ENCODE measurements at places on chromosomes 12 and 14.

DNA sequence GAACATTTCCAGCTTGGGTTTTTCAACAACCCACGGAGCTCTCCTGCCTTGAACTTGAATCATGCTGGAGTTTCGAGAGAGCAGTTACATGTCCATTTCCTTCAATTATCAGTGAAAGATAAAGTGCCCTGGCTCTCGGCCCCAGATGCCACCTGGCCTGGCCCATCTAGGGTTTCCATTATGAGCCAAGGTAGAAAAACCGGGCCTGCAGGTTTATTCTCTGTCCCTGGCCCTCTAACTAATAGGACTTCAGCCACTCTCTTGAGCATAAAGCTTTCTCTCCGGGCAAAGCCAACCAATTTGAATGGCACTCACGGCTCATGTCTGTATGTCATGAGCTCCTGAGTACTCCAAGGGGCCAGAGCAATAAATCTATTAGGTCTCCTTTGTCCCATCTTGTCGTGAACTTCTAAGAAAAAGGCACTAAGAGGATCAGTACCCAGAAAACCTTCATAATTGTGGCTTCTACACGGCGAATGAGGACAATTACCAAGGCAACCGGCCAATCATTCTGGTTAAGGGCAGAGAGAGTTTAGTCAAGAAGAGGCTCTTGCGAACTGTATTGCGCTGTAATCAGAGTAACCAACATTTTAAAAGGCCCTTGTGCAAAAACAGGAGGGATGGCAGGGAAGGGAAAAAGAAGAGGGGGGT is 392.3 kb downstream of the MED13L start:
- DNase-seq: no peak

DNA sequence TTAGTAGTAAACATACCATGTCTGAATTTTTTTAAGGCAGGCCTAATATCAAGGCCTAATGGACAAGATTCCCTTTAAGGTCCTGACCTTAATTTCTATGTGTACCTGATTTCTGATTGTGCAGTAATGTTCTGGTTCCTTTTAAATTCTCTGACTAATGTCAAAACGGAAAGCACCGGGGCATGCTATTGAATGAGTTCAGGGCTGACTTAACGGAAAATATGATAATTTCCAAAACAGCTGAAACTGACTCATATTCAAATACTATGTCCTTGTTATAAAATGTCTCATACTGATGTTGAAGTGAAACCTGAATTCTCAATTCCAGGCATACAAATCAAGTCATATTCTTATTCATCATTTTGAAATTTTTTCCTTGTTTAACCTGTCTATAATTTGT is 6.7 kb downstream of the TAS2R43 start:
- peak; percentile 73 for DNase-seq

DNA sequence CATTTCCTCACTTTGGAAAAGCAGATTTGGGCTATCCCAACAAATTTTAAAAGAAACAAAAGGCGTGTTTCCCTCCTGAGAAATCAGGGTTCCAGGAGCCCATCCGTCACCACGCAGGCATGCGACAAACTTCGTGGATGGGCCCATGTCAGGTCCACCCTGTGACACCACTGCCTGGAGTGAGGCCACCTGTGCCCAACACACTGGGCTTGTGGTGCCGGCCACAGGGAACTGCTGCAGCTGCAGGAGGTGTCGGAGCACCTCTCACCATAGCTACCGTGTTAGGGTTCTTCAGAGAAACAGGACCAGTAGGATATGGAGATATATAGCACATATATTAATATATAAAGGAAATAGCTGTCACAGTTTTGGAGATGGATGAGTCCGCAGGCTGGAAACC is 53.0 kb upstream of the BCL11B start:
- no peak for DNase-seq

- DNase-seq: no peak
Measured at GRCh38 chr12:93223440-93224426, 154.0 kb upstream of the NUDT4 start.

DNA sequence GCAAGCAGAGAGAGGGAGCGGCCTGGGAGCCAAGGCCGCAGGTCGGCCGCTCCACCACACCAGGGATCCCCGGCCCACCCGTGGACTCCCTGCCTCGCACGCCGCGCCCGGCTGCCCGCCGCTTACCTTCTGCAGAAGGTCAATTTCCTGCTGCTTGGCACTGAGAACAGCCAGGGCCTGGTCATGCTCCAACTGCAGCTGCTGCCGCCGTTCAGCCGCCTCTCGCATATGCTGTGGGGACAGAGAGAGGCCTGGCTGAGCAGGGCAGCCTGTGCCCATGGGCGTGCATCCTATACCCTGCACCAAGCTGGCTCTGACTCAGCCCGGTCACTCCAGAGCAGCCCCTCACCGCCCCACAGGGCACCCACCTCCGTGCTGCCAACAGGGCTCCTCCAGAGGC is 141.1 kb downstream of the PIWIL1 start:
- DNase-seq: no peak

DNA sequence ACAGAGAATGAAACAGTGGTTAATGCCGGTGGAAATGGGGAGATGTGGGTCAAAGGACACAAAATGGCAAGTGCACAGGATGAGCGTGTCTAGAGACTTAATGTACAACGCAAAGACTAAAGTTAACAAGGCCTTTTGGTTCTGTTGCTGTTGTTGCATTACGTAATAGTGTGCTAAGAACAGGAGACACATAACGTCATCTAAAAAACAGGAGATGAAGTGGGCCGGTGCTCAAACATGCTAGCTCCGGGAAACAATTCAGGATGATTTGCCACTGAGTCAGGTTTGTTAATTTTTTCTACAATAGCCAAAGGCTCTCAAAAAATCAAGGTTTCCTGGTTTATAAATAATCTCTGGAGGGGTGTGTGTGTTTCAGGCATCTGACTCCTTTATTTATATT is 55.5 kb downstream of the ETV6 start:
- peak; percentile 89 for DNase-seq

- DNase-seq: no peak
Measured at GRCh38 chr14:91897106-91897701, 29.9 kb upstream of the TC2N start.

DNA sequence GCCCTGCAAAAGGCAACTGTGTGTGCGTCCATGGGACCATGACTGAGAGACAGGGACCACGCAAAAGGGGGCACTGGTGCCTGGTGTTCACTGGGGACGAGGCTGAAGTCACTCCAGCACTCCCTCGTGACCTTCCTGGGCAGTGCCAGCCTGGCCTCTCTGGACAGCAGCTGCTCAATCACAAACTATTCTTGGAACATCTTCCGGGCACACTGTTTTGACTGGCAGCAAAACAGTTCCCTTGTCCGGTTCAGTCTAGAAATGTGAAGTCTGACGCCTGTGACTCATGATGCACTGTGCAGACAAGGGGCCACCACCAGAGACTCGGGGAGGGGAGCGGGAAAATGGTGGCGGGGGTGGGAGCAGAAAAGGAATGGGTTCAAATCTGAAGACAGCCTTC is 20.8 kb downstream of the SNRNP35 start:
- DNase-seq: no peak

DNA sequence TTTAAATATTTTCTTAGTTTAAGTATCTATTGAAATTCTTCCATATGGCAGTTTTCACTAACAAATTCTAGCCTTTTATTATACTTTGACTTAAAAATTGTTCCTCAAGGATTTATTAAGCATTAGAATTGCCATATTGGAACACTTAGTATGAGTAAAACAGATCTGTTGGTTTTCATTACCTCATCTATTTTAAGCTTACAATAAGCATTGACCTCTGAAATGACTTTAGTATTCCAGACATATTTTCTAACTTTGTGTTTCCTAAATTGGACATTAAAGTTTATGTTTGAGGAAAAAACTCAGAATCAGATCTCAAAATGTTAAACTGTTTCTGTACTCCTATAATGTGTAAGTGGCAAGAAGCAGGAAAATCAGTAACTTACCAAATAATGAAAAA is 48.4 kb downstream of the CSRP2 start:
- no peak for DNase-seq

DNA sequence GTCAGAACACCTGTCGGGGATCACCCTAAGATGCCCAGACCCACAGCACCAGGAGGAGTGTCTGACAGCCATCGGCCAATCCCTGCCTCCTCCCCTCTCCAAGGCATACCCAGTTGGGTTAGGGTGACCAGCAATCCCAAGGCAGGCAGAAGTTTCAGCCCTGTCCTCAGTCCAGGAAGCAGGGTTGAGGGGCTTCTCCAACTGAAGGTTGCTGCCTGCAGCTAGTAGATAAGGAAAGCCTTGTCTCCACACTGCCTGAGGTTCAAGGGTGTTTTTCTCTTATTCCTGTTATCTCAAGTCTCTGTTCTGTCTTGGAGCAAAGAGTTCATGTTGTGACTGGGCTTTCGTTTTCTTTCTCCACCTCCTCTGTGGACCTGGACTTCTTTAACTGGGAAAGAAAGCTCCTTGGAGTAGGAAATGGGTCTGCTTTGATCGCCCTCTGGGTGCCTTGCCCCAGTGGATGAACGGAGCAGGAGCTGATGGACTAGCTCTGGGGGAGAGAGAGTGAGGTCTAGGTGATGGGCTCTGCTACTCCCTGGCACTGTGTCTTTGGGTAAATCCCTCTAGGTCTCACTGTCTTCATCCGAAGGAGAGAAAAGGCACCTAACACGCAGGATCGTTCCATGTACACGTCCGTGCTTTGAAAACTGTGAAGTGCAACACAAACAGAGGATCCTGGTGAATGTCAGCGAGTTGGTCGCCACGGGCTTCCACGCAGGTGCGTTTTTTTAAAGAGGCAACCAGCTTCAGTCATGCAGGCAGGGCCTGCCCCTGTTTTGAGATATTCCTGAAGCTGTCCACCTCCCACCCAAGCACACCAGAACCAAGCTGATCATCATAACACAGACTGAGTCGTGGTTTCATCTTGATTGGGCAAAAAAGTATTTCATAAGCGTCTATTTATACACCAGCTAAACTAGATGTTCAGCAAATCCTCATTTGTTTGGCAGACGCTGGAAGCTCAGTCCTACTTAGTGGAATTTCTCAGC is 52.5 kb upstream of the FOXN3 start:
- no peak for DNase-seq

GRCh38 chr12:77667101-77667500 is 163.6 kb upstream of the NAV3 start:
- DNase-seq: peak; percentile 19

GRCh38 chr12:10960211-10960610 is 21.1 kb upstream of the TAS2R14 start:
- no peak for DNase-seq

DNA sequence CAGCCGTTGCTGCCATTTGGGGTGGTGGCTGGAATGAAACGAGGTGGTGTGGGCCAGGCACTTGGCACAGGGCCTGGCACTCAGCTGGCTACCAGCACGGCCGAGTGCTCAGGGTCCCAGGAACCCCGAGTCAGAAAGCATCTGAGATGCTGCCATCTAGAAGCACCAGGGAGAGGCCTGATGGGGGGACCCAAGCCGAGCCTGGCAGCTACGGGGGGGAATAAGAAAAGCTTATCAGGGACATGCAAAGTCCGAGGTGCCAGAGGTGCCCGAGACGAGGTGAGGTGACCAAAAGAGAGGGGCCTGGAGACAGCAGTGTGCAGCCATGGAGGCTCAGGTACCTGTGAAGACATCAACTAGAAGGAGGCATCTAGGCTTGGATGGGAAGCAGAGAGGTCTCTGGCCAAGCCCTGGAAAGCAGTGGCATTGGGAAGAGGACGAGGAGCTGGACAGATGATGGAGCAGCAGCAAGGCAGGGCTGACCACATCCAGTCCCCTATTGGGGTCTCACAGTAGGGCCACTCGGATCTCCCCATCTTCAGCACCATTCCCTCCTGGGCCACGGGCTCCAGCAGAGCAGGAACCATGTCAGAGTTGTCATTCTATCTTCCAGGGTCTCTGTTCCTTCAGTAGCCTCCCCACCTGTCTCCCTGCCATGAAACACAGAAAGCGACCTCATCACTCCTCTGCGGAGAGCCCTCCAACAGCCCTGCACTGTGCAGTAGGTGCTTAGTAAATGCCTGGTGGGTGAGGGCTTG is 59.3 kb upstream of the DIO3 start:
- no peak for DNase-seq

DNA sequence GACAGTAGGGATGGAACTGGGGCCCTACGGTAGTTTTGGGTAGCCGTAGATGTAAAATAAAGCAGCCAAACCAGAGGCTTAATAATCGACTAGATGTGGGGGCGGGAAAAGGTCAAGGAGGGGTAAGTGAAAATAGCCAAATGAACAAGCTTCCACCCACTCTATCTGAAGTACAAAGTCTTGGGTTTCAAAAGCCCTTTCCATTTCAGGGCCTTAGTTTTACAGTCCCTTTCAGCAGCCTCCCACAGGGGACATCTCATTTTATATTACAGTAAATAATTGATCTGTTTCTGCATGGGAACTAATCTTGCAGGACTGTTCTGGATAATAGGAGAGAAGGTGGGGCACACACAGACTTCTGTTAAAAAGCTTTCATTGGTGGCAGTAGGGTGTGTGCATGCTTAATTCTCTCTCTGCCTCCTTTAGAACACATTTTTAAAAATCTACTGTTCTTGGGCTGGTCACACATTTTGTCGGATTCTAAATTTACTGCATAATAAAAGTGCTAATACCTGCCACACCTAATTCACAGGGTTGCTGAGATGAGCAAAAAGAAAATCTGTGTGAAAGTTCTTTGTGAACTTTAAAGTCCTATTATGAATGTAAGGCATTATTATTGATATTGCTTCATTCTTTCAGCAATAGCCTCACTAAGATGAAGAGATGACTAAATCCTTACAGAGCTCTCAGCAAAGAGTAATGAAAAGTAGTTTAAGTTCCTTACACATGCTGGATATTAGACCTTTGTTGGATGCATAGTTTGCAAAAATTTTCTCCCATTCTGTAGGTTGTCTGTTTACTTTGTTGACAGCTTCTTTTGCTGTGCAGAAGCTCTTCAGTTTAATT is 104.6 kb downstream of the ITPR2 start:
- no peak for DNase-seq

DNA sequence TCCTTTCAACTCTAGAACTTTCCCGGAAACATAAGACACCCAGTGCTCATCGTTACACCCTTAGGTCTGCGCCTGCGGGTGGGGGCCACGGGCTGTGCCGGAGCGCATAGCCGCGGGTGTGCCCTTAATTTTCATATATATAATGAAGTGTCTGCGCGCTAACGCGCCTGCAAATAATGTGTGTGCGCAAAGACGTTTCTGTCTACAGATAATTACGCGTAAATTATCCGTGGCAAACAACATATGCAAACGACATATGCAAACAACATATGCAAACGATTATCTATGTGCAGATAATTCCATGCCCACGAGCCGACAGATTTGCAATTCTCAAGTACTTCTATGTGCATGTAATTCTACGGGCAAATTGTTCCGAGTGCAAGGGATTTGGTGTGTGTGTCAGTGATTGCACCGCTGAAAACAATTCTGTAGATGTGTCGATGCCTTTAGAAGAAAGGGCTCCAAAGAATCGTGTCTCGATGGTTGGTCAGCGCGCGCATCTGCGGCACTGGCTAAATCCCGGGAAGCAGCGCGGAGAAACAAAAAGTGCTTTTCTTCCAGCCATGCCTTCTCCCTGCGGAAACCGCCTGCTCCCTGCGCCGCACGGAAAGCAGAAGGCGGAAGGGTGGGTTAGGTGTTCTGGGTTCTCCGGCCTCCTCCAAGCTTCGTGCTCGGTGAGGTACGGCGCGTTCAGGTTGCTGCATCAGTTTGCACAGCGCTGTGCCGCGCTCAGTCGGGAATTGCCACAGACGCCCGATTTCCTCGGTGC is 34.5 kb upstream of the TBX5 start:
- no peak for DNase-seq

- DNase-seq: no peak
Measured at GRCh38 chr14:52861403-52861802, 70.0 kb upstream of the GNPNAT1 start.

Data from ELR (cell line).